ENCODE measurements at places on chromosomes 16 and 17.

- DNase-seq, result peak; percentile 46
Measured at GRCh38 chr17:83037084-83037873, 42.1 kb upstream of the METRNL start.

DNA sequence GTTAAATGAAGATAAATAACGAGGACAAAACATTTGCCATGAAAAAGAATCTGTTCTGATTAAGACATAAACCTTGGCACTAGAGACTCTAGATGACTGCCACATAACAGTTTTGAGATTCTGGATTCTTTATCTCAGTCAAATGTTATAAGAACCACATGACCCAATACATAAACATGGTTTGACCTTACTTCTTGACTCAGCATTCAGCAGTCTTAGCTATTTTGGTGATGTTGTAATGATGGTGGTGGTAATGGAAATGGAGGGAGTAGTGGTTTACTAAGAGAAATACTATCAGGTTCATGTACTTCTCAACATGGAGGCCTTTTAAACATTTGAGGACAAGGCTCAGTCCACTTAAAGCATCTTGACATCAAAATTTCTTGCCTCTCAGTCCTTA is 925.4 kb downstream of the CDH11 start:
- DNase-seq, result no peak

GRCh38 chr17:35889818-35890773 is 9.9 kb upstream of the CCL5 start:
- DNase-seq, result no peak

- peak; percentile 94 for DNase-seq
Measured at GRCh38 chr17:8153525-8153956, 1.3 kb upstream of the PER1 start.

DNA sequence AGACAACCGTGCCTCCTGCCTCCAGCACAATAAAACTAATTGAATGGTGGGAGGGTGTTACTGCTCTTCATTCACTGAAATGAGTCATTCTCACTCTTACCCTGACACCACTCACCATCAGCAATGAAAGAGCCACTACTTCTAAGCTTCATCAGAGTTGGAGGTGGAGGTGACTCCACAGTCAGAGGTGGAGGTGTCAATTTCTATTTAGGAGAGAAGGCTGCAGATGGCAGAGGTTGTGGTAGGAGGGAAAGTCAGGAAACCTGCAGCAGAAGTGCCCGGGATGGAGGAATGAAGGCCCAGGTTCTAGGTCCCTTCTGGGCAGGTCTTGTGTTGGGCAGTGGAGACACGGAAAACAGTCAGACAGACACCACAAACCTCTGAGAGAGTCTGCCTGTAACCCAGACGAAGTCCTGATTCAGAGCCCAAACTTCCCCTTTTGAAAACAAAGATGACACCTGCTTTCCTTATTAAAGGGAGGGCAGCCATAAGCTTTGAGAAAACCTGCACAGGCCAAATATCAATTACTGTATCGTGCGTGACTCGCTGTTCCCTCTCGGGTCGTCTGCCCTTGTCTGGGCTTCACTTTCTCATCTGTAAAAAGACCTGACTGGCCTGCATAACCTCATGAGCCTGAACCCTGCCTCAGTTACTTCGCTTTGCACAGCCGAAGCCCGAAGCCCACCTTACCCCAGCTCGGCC is 668 bp downstream of the ATPAF2 start:
- DNase-seq, result no peak

Measured in sigmoid colon (tissue), 7 donors.